ENCODE measurements at places on chromosomes 12 and 14. TPM values are rescaled to one million over a fixed set of nuclear protein-coding genes. Genes with fewer than 3 reads are reported as not detected.

Gene SLC2A14
- 0.25 TPM for polyA plus RNA-seq

Gene SDSL
- polyA plus RNA-seq, result 3.9 TPM

Gene EP400
- 17.9 TPM for polyA plus RNA-seq

Gene ZDHHC22
- 0.01 TPM for polyA plus RNA-seq

Gene INHBE
- 0.09 TPM for polyA plus RNA-seq

Gene GLIPR1L1
- not detected for polyA plus RNA-seq

Gene SLC39A9
- polyA plus RNA-seq, result 25.5 TPM

Gene CAPZA3
- polyA plus RNA-seq, result not detected

Gene DPY19L2
- 6.5 TPM for polyA plus RNA-seq

Gene SAMD15
- polyA plus RNA-seq, result 0.44 TPM

Gene GLRX5
- polyA plus RNA-seq, result 39.4 TPM

Gene VWF
- polyA plus RNA-seq, result 97.0 TPM

Gene STAT6
- polyA plus RNA-seq, result 172 TPM

Gene KRT3
- not detected for polyA plus RNA-seq

All from urinary bladder (tissue), 4 donors.